ENCODE measurements at places on chromosomes 5 and 9. TPM values are rescaled to one million over a fixed set of nuclear protein-coding genes. Genes with fewer than 3 reads are reported as not detected.

Gene CARD6
- 1.4 TPM for total RNA-seq

Gene CAMK4
- total RNA-seq, result 95.0 TPM

Gene KCNMB1
- total RNA-seq, result 0.23 TPM

Gene PCDHGB4
- total RNA-seq, result 14.8 TPM

Gene MOCS2
- 55.4 TPM for total RNA-seq

Gene CDX1
- total RNA-seq, result not detected

Gene CCT5
- 259 TPM for total RNA-seq

Gene PIK3R1
- total RNA-seq, result 87.4 TPM

Gene PCDHB8
- total RNA-seq, result 8.1 TPM

Gene TRIM7
- 1.6 TPM for total RNA-seq

Gene SPINK5
- total RNA-seq, result not detected

Gene ADGRV1
- total RNA-seq, result 191 TPM

Gene MYOZ3
- 6.7 TPM for total RNA-seq

Gene C9
- not detected for total RNA-seq

Gene SLC28A3
- 0.23 TPM for total RNA-seq

Gene SNX30
- 29.8 TPM for total RNA-seq

Gene NAIF1
- total RNA-seq, result 7.4 TPM

Gene ZNG1E
- 69.2 TPM for total RNA-seq

Gene PRDM9
- not detected for total RNA-seq

Gene ACTL7A
- total RNA-seq, result not detected

Gene TMC1
- 0.46 TPM for total RNA-seq

Gene IL7R
- 0.46 TPM for total RNA-seq

Gene PDE8B
- total RNA-seq, result 15.5 TPM

Gene RNF208
- 1.8 TPM for total RNA-seq

Gene GALNT12
- 2.5 TPM for total RNA-seq

Gene S100Z
- total RNA-seq, result not detected

Gene HTR4
- total RNA-seq, result 5.5 TPM

Gene CFAP90
- total RNA-seq, result 13.4 TPM

Gene PFN3
- total RNA-seq, result not detected

Measured in diencephalon (tissue), 1 donor.